Pancreas (tissue), 10 donors: ENCODE measurements at places on chromosomes 13 and 19. TPM values are rescaled to one million over a fixed set of nuclear protein-coding genes. Genes with fewer than 3 reads are reported as not detected.

Gene CEACAM21
- not detected for total RNA-seq

DNA sequence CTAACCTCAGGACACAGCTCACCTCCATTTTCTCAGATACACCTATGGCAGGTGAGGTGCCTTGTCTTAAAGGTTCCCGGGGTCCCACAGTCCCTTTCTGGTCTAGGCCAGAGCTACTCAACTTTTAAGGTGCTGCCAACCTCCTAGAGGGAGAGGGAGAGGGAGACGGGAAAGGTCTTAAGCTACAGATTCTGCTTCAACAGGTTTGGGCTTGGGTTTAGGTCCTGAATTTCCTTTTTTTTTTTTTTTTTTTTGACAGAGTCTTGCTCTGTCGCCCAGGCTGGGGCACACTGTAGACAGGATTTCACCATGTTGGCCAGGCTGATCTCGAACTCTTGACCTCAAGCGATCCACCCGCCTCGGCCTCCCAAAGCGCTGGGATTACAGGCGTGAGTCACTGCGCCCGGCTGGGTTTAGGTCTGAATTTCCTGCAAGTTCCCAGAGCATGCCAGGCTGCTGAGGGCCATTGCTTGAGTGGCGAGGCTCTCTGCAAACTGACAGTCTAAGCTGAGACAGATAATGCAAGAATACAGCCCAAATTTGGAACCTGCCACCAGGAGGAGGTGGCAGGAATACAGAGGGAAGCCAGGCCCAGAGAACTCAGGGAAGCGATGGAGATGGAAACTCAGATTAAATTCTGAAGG is 7.8 kb upstream of the SYCN start:
- no peak for DNase-seq

GRCh38 chr13:103140001-103140671 is 73.9 kb upstream of the SLC10A2 start:
- DNase-seq: no peak

DNA sequence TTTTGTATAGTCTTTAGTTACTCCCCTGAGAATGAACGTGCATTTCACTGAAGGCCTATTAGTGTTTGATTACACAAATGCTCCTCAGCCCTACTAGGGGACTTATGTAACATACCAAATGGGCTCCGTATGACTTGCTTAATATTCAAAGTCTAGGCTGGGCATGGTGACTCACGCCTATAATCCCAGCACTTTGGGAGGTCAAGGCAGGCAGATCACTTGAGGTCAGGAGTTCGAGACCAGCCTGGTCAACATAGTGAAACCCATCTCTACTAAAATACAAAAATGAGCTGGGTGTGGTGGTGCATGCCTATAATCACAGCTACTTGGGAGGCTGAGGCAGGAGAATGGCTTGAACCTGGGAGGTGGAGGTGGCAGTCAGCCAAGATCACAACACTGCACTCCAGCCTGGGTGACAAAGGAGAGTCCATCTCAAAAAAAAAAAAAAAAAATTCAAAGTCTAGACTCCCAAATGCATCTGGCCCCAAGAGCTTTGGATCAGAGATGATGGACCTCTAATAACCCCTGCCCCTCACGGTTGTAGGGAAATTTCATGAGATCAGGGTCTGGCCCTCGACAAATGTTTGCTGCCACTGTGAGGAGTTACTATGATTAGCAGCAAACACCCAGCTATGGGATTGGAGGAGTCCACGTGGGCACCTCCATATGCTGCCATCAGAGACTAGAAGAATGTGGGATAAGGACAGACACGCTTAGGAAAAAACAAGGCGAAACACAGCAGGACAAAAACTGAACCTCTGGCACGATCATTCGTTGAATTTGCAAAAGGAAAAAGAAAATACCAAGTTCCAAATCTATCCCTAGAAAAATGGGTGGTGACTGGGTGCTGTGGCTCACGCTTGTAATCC is 4.6 kb downstream of the FBXO17 start:
- no peak for DNase-seq

- no peak for DNase-seq
These were observed 8.7 kb upstream of the CKM start for GRCh38 chr19:45331411-45331810.

DNA sequence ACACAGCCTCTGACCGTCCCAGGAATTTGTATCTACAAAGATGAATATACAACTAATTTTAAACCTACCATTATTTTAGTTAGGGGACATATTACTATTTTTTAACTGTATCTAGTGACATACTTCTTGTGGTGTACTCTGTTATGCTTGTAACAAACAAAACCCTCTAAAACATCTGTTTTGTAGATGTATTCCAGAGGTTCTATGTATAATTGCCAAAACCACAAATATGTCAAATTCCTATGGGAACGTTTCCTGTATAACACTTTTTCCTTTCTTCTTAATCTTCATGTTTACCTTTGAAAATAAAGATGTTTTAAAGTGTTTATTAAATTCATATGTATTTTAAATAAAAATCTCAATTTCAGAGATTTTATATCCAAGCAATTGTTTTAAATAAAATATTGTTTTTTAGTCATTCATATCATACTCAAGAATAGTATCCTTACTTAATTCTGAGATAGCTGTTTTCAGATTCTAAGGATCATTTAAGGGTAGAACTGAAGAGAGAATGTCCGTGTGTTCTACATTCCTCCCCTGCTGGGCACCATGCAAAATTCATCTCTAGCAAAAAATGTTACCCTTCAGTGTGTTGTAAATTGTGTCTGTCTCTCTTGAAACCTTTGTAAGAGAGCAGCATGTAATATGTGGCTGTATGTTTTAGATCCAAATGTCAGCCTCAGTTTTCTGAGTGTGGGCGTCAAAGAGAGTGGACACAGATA is 1327.7 kb downstream of the EFNB2 start:
- DNase-seq: no peak
